ENCODE measurements at places on chromosomes 16 and 17. TPM values are rescaled to one million over a fixed set of nuclear protein-coding genes. Genes with fewer than 3 reads are reported as not detected.

DNA sequence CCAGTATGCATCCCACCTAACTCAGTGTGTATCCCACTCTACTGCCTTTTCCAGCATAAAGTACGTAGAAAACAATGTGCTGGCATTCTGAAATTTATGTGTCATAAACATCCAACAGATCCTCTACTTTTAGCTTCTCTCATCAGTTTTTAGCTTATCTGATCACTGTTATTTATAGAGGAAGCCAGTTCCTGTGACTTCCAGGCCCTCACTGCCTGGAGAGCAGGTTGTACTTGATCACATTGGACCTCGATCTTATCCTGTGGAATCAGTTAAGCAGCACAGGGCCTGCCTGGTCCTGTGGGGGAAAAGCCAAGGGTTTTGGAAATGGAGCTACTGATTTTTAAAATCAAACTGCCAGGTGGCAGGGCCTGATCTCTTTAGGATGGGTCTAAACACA, 30.8 kb downstream of the PRSS54 start:
- no peak for DNase-seq

GRCh38 chr17:13024016-13024415, 6.2 kb upstream of the ELAC2 start:
- no peak for DNase-seq

GRCh38 chr17:1260086-1260769, 10.0 kb upstream of the BHLHA9 start:
- DNase-seq = no peak

GRCh38 chr17:29388937-29389336, 1.2 kb upstream of the TAOK1 start:
- DNase-seq = no peak

- no peak for DNase-seq
Observed at GRCh38 chr17:73924114-73924908, 279.2 kb upstream of the RPL38 start.

GRCh38 chr16:86016201-86016965, 117.4 kb downstream of the IRF8 start:
- DNase-seq = peak; percentile 10

GRCh38 chr16:14609716-14610115, 20.3 kb downstream of the PARN start:
- no peak for DNase-seq

DNA sequence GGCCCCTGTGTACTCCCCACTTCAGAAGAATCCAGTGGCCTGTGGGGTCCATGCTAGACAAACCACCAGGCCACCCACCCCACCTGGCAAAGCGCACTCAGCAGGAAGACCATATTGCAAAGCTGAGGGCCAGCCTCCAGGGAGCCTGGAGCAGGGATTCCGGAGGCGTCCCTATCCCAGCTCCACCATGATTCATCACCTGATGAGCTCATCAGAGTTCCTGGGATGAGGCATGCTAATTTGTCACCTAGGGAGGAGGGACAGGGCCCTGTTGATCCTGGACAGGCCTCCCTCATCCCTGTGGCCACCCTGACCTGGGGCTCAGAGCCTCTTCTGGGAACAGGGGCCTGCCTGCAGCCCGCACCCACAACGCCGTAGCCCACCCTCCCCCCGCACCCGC, 131.6 kb upstream of the PLCG2 start:
- DNase-seq = no peak

DNA sequence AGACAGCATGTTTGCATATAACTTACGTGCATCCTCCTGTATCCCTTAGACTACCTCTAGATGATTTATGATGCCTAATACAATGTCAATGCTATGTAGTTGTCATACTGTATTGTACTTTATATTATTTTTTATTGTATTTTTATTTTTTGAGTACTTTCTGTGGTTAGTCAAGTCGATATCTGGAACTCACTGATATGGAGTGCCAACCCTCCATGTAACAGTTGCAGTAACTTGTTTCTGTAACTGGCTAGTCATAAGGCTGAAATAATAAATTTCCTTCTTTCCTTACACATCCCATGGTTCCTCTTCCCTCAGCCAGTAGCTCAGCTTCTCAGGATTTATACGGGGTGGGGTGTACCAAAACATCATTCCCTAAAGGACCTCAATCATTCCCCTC, 23.5 kb downstream of the MPHOSPH6 start:
- no peak for DNase-seq

GRCh38 chr17:49225554-49226236, 4.9 kb downstream of the PHOSPHO1 start:
- DNase-seq = no peak

DNA sequence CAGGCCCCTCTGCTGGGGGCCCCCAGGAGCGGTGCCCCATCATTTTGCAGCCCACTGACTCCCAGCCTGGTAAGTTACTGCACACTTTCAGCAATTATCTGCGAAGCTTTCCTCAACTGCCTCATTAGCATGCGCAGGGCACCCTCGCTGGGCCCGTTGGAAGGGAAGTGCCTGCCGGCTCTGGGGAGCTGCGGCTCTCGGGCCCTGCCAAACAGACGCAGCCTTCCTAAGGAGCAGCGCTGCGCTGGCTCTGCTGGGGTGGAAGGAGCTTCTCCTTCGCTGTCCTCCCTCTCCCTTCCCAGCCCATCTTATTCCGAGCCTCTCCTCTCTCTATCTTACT, 71.0 kb downstream of the RBBP6 start:
- DNase-seq = no peak

GRCh38 chr17:64401244-64401860, 10.7 kb upstream of the PECAM1 start:
- no peak for DNase-seq

DNA sequence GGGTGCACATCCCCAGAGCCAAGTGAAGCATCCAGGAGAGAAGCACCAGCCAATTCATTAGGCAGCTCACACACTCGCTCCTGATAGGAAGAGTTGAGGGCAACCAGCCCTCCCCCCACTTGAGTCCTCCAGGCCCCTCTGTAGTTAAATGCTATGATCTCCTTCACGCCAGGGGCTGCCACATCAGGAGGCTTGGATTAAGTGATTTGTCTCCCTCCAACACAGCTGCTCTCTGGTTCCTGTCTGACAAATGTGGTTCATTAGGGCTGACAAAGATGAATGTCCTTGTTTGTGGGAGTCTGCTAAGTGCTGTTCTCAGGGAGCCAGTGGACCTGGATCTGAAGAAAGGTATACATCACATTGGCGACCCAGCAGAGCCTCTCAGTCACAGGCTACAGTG, 94.5 kb upstream of the WSCD1 start:
- no peak for DNase-seq

- DNase-seq = no peak
Observed at GRCh38 chr16:2149630-2150417, 1.4 kb downstream of the RAB26 start.

- no peak for DNase-seq
Observed at GRCh38 chr17:17350491-17351355, 47.5 kb downstream of the NT5M start.

DNA sequence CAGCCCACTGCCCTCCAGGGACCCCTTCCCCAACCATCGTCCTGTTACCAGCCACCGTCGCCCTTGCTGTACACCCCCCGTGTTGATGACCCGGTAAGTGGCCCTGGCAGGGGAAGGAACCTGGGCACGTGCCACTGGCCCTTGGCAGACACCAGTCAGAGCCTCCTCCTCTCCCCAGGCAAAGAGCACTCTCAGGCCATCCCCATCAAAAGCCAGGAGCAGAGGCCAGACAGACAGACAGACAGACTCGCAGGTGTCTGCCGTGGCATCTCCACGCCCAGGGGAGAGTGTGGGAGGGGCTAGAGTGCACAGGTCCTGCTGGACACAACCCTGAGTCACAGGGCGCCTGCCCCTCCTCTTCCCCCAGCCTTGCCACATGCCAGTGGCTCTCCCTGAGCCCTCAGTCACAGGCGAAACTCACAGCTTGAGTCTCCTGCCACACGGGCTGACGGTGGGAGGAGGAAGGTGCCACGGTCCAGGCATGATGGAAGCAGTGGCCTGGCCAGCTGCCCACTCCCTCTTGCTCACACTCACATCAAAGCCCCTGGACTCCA, 7.8 kb downstream of the CLCN7 start:
- DNase-seq = no peak

GRCh38 chr16:46843898-46844642, 13.1 kb upstream of the C16orf87 start:
- DNase-seq = no peak

DNA sequence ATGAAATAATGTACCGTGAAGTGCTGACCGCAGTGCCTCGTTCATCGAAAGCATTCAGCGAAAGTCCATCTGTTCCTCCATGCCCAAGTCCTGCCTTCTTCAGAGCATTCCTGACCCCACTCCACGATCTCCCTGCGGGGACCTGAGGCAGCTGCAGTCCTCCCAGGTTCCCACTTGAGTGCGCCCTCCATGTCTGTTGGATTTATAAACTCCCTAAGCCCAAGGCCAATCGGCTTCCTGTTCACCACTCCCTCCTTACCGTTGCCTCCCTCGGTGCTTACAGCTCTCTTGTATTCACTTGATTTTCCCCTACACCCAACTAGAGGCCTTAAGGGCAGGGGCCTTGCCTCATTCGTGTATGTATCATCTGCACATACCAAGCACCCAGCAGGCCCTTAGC, 2.8 kb downstream of the RAD51D start:
- DNase-seq = no peak

DNA sequence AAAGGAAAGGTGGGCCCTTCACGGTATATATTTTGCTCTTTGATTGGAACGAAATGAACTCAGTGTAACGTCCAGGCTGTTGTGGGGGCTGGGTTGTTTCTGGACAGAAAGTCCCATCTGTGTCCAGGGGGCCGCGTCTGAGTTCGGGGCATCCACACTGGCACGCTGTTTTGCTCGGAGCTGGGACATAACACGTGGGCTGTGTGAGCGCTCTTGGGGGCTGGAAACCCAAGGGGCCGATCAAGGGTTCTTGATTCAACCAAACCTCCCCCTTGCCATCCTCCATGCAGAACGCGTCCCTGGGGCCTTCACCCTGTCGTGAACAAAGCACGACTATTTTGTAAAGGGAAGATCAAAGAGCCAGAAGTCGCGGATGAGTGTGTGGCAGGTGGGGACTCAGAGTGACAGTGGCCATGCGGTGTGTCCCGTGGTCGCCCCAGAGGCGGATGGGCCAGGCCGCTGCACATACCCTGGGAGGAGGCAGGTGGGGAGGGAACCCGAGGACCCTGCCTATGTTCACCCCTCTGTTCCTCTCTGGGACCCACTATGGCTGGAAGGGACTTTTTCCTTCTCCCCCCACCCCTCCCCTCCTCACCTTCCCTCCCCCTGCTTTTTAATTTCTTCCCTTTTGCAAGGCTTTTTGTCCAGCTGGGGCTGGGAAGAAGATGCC, 387.2 kb downstream of the SEC14L1 start:
- DNase-seq = no peak

DNA sequence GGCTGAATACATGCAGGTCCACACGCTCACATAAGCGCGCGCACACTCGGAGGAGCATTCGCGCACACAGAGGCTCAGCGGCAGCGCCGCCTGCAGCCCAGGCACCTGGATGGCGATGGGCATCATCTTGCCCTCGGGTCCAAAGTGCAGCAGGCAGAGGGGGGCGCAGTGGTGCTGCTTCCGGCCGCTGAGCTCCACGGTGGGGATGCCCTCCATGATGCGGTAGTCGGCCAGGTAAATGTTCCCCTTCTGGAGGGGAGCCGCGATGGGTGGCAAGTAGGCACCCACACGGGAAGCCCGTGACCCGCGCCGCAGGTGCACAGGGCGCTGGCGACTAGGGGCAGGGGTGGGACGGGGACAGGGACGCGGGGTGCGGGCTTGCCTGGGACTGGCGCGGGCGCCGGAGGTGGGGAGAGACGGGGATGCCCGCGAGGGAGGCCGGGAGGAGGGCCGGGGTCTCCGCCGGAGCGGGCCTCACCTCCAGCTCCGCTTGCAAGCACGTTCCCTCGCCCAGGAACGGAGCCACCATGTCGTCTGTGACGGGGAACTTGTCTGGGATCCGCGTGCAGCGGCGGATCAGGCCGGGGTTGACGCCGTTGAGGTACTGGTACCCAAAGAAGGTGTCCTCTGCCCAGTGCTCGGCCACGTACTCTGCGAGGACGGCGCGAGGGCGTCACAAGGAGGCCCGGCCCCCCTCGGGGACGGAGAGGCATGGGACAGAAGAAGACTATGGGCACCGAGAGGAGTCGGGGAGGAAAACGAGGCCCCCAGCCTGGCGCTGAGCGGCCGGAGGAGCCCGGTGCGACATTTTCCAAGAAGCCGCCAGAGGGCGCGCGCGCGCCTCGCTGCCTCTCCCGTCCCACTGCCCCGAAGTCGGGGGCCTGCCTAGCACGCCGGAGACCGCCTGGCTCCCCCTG, 8.0 kb downstream of the ALOX12B start:
- peak; percentile 72 for DNase-seq

DNA sequence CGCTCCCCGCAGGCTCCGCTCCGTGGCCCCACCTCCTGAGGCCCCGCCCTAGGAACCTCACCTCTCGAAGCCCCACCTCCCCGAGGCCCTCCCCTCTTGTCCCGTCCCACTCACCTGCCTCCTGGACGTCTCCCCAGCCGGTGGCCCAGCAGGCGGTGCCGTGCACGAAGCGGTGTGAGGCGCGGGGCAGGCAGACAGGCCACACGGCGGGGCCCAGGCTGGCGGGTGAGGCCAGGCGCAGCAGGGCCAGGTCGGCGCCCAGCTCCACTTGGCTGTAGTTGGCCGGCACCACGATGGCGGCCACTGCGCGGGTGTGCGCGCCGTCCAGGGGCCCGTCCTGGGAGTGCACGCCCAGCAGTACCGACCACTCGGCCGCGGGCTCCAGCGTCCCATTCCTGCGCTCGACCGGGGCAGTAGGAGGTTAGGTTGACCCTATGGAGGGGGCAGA, 1.6 kb downstream of the PRSS36 start:
- no peak for DNase-seq

DNA sequence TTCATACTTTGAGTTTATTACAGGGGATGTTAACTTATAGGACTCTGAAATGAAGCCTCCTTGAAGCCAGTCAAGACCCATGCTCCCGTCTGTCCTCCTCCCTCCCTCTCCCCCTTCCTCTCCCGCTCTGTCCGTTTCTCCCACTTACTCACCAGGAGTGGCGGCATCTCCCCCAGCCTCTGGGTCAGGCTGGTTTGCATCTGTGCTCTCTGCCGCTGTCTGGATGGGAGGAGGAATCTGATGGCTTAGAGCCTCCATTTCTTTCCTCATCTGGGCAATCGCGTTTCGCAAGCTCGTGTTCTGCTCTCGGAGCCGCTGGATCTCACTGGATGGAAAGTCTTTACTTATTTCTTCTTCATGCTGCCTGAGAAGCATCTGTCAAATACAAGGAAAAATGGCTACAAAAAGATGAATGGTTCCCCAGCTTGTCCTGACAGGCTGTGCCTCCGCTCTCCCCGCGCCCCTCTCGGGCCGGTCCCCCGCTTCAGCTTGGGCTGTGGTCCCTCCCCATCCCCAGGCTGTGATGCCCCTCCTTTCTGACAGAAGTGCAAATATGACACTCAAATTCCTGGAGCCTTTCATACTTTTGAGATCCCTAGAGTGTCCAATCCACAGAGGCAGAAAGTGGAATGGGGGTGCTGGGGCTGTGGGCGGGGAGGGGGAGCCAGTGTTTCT, 40.0 kb downstream of the CCDC57 start:
- DNase-seq = no peak

Gene ST6GALNAC1
- total RNA-seq = 0.78 TPM

Gene RASD1
- total RNA-seq = 12.9 TPM

Gene KRT40
- not detected for total RNA-seq

Gene SMIM22
- total RNA-seq = not detected

Gene KRTAP2-1
- total RNA-seq = not detected

All from activated T-helper 1 cell treated with anti-CD3 and anti-CD28 coated beads, Interleukin-12 subunit alpha, Interleukin-12 subunit beta, Interleukin-2, Interleukin-4 antibody, amounts not matched to agents 30 ng/mL and 10 ng/mL and 1 ng/mL, durations not matched to agents 14 hours and 24 hours and 36 hours (primary cell).